ENCODE measurements at places on chromosomes 6 and 20. TPM values are rescaled to one million over a fixed set of nuclear protein-coding genes. Genes with fewer than 3 reads are reported as not detected.

- no peak for DNase-seq
These were observed 105.5 kb downstream of the HUS1B start for GRCh38 chr6:551405-551804.

GRCh38 chr6:109351231-109352130, 30.8 kb downstream of the CD164 start:
- DNase-seq: no peak

Gene FAM209B
- total RNA-seq: not detected

- DNase-seq: no peak
These were observed 122.6 kb upstream of the IFNGR1 start for GRCh38 chr6:137341681-137342195.

Gene UNC5CL
- under 0.01 TPM for total RNA-seq

DNA sequence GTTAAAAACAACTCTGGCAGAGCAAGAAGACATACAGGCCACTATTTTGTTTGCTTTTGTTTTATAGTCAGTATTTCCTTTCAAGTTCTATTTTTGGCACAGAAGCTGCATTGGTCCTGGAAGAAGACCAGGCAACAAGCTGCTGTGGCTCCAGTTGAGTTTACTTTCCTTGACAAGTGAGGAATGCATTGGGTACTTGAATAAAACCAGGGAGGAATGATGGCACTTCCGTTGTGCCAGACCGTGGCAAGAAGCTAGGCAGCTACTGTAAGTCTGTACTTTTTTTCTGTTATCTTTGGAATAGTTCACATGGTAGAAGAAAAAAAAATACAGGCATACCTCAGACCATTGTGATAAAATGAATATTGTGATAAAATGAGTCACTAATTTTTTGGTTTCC, 66.3 kb downstream of the NCOA3 start:
- peak; percentile 82 for DNase-seq

GRCh38 chr20:50062006-50062838, 50.7 kb downstream of the UBE2V1 start:
- peak; percentile 6 for DNase-seq

Gene ARMH2
- total RNA-seq: not detected

GRCh38 chr6:16733085-16733484, 28.2 kb downstream of the ATXN1 start:
- DNase-seq: no peak

GRCh38 chr6:95274686-95275235, 302.6 kb upstream of the MANEA start:
- no peak for DNase-seq

DNA sequence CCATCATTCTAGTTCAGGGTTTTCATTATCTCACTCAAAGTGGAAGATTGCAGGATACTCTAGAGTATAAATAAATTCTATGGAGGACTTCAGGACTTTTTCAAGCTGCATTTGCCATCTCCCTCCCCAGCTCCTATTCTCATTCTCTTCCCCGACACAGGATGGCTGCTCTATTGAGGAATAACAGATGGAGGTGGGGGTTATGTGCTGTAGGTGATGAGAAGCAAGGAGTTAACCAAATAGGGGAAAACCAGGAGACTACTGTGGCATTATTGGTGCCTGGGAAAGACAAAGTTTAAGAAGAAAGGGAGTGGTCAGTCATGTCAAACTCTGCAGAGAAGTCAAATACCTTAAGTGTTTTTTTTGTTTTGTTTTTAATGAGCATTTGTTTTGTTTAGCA, 109.3 kb downstream of the GRIK2 start:
- DNase-seq: peak; percentile 2

GRCh38 chr6:102068349-102068929, 674.9 kb downstream of the GRIK2 start:
- no peak for DNase-seq

GRCh38 chr6:37283671-37284151, 25.8 kb upstream of the TMEM217 start:
- DNase-seq: no peak

Gene ANKRD6
- 11.5 TPM for total RNA-seq

Gene NRSN1
- not detected for total RNA-seq

Gene COL20A1
- not detected for total RNA-seq

DNA sequence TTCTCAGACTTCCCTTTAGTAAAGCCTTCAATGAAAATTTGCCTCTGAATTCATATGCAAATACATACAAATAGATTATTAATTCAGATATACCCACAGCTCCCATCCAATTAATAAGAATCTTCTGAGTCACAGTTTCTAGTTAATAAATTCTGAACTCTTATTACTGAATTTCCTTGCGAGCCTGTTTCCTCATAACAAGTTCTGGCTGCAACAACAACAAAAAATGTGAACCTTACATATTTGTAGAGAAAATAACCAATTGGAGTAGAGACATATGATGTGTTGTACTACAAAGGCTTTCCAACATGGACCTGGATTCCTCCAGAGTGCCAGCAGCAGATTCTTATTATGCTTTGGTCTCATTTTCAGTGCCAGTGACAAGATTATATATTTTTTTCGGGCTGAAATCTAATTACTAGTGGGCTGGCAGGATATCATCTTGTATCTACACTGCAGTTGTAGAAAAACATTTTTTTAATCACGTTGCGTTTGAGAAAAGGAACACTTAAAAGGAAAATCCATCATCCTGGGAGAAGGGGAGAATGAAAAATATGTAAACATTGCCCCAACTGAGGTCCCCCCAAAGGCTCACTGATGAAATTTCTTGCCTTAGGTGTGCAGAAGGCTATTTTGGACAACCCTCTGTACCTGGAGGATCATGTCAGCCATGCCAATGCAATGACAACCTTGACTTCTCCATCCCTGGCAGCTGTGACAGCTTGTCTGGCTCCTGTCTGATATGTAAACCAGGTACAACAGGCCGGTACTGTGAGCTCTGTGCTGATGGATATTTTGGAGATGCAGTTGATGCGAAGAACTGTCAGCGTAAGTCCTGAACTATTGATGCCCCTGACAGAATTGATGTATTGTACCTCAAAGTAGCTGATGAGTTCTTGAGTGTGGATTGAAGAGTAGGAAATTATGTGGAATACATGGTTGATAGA, 404.6 kb downstream of the LAMA2 start:
- DNase-seq: no peak

Gene SEL1L2
- not detected for total RNA-seq

Gene CD93
- total RNA-seq: not detected

GRCh38 chr6:11414176-11414963, 123.2 kb upstream of the TMEM170B start:
- DNase-seq: no peak

DNA sequence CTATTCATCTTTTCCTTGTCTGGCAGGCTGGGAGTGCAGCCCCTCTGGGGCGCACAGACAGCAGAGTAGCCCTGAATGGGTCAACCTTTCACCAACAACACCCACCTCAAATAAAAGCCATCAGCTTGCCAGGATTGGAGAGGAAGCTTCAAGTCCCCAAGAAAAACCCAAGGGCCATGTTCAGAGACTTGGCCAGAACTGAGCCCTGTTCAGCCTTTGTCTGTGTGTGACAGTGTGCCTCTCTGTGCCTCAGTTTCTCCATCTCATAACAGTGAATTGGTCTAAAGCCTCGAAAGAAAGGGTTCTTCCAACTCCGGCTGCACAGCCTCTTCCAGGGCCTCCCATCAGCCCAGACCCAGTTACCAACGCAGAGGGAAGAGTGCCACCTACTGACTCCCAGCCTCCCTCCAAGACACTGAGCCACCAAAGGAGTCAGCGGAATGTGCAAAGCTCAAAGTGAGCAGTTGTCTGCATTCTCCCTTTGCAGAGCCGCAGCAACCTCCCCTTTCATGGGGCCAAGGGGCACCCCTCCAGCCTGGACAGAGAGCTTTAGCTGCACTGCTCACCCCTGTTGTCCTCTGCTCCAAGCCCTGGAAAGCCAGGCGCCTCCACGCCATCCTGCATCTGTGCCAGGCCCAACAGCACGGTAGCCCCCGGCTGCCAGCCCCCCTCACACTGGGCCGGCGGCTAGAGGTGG, 82.7 kb upstream of the TOP1 start:
- DNase-seq: peak; percentile 90

- DNase-seq: no peak
These were observed 53.8 kb downstream of the CDC5L start for GRCh38 chr6:44441091-44441855.

- DNase-seq: no peak
These were observed 40.9 kb downstream of the HTR1E start for GRCh38 chr6:86978251-86978650.

DNA sequence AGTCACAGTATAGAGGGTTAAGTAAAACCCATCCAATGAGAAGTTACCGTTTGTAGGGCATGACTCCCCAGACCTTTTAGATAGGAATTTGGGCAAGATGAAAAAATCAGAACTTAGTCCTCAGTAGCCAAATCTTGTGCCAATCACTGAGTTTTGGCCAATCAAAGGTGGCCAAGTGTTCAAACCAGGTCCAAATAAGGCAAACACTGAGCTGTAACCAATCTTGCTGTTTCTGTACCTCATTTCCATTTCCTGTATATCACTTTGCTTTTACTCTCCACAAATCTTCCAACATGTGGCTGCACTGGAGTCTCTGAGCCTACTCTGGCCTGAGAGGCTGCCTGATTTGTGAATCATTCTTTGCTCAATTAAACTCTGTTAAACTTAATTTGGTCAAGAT, 81.8 kb upstream of the GPR6 start:
- DNase-seq: no peak

DNA sequence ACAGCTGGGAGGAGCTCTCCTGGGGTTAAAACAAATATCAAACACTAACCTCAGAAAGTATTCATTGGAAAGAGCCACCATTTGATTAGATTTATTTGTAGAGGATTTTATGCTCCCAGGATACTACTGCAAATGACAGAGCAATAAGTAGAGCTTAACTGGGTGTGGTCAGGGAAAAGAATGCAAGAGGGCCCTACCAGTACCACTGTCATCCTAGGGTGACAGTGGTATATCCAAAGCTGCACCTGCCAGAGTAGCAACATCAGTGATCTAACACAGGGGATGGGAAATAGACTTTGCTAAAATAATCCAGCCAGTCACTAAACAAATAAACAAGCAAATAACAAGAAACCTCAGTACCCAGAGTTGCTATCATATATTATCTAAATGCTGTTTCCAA, 29.7 kb downstream of the ERGIC3 start:
- no peak for DNase-seq

DNA sequence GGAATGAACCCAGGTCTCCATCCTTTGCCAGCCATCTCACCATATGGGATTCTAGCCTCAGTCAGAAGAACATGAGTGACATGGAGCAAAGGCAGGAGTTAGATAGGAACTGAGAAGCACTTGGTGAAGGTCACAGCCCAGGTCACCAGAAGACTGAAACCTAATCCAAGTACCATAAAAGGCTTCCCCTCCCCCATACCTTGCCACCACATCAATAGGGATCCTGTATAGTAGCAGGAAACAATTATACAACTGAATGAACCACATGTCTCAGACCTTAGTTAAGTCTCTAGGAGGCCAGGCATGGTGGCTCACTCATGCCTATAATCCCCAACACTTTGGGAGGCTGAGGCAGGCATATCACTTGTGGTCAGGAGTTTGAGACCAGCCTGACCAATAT, 49.6 kb downstream of the KIZ start:
- no peak for DNase-seq

- DNase-seq: peak; percentile 79
These were observed 2.9 kb upstream of the HLA-DOB start for GRCh38 chr6:32819729-32820128.

GRCh38 chr6:108878942-108879341, 30.7 kb downstream of the ARMC2 start:
- no peak for DNase-seq

DNA sequence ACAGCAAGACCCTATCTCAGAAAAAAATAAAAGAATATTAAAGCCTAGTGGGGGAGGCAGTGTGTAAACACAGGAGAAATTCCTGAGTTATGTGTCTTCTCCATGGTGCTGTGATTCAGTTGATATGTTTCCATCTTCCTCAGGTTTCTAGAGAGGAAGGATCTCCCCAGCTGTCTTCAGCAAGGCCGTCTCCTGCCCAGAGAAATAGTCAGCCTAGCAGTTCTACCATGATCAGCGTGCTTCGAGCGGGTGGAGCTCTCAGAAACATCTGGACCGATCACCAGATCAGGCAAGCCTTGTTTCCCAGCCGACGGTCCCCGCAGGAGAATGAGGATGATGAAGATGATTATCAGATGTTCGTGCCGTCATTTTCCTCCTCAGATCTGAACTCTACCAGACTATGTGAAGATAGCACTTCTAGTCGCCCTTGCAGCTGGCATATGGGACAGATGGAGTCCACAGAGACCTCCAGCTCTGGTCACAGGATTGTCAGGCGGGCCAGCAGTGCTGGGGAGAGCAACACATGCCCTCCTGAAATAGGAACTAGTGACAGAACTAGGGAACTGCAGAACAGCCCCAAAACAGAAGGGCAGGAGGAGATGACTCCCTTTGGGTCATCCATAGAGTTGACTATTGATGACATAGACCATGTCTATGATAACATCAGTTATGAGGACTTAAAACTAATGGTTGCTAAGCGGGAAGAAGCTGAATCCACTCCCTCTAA, 34.9 kb upstream of the MTHFD1L start:
- peak; percentile 86 for DNase-seq

DNA sequence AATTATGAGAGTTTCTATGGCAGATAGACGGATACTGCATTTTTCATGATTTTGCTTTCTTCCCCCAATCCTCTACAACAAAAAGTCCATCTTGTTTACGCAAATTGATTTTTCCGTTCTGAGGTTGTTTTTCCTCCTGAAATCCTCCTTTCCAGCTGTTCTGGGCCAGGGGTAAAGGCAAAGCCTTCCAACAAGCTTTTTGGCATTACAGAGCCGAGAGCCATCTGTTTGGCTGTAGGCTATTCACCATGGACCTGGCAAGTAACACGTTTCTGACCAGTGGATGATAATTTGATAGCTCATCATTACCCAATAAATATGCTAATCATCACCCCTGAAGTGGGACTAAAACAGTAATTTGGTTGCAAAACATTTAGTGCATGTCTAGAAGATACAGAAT, 226.5 kb downstream of the CBLN4 start:
- DNase-seq: no peak

DNA sequence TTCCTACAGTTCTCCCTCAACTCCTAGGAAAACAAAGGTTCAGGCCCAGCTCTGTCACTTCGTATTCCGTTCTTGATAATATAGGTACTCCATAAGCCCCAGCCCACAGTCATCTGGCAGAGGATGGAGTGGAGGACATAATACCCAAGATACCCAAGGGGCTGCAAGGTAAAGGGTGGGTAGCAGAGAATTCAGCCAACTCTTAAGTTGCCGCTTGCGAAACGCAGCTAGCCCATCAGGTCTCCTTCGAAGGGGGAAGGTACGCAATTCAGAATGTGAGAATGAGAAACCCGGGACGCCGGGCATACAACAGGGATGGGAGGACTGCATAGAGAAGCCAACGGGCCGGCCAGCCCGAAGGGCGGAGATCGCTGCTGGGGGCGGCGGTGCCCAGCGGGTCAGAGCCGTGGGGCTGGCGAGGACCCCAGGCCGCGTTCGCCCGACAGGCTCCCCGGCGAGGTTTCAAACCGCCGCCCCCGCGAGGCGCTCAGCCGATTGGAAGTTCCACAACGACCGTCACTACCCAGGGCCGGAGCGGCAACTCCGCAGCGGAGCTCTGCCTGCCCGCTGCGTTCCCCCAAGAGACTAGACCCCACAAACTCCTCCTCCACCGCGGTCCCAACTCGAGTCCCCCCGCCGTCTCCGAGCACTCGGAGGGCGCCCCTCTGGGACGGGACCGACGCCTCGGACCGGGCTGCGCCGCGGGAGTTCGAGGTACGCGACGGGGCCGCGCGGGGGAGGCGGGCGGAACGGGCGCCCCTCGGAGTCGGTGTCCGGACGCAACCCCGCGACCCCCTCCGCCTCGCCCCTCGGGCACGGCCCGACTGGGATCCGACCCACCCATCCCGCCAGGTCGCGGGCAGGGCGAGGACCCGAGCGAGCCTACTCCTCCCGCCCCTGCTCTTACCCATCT, 911 bp downstream of the CDK19 start:
- DNase-seq: peak; percentile 93
